ENCODE measurements at places on chromosomes 12 and 14.

DNA sequence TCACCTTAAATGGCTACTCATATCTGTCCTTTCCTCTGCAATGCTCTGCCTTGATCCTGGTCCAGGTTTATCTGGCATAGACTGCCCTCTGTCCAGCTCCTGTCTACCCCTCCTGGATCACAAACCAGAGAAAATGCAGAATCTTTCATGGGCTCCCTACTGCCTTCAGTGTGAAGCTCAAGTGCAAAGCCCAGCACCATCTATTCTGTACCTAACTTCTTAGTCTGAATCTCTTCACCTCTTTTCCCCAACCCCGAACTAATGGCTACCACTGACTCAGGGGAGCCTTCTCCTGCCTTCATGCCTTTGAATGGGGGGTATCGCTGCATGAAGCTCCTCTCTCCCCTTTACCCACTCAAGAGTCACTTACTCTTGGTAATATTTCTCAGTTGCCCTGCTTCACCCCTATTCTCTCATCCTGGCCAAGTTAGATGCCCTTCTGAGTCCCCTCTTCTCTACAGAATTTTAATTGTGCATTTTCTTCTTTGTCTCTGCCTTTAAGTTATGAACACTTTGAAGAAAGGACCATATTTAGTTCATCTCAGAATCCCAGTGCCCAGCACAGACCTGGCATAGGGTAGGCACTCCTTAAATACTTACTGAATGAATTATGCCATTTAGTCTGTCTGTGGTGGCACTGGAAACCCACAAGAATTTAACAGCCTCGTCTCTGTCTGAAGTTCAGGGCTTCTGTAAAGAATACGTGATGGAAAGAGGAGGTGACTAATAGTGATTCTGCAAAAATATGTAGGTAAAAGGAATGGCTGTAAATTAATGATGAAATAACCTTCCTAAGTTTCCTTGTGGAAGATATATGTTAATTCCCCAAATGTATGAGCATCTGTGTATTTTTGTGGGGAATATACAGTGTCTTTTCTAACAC is 191.3 kb upstream of the AMIGO2 start:
- DNase-seq, result no peak

- no peak for DNase-seq
Measured at GRCh38 chr12:98388126-98388525, 127.3 kb upstream of the TMPO start.

GRCh38 chr12:41856228-41856627 is 288.4 kb downstream of the GXYLT1 start:
- DNase-seq, result no peak

DNA sequence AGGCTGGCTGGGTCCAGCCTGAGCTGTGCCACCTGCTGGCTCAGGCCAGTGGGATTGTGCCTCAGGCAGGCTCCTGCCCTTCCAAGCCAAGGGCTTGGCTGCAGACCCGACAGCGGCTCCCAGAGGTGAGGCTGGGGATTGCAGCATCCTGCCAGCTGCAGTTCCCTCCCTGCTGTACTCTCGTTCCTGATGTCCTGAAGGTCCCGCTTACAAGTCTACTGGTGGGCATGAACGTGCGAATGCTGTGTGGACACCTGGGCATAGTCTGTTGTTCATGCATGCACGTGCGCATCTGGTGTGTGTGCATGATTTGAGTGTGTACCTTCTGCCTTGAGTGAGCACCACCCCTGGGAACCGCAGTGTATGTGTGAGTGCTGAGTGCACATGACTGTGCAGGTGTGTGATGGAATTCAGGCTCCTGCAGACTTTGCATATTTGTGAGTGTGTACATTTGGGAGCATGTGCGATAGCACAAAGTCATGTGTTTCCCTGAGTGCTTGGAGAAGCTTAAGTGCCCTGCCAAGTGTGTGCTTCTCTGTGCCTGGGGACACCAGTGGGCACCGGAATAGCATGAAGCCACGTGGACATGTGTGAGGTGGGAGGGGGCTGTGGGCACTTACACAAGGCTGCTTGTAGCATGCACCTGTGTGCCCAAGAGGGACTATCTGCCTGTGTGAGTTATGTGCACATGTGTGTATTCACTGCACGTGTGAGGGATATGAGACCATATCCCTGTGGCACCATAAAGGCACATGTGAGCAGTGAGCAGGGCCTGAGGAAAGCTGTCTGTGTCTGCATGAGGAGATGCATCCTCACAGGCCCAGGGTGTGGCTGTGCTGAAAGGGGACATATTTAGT is 19.3 kb upstream of the KRT7 start:
- DNase-seq, result peak; percentile 22

DNA sequence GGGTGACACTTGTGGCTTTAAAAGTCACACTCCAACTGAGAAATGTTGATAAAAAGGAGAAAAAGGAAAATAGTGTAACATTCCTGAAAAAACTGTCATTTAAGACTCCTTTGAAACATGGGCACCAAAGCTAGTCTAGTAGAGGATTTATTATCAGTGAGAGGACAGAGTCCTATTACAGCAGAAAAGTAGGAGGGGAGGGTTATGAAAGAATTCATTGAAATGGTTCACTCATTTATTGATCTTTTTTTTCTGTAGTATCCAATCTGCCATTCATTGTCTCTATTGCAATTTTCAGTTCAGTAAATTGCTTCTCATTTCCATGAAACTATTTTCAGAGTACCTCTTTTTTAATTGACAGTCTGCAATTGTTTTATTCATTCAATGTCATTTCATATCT is 25.4 kb downstream of the PPM1A start:
- no peak for DNase-seq

DNA sequence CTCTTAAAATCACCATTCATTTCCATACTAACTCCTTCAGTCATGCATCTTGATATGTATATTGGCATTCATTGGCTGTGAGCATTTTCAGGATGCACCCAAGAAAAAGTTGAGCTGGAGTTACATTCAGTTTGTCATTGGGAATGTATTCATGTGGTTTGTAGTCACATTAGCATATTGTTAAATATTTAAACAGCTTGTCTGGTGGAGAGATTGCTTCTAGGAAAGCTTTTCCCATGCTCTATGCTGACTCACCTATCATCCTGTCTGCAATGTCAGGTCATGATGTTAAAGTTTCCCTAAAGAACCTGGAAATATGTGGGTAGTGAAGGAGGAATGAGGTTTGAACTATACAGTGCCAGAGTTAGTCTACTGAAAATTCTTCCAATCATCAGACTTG is 583.6 kb downstream of the GALC start:
- no peak for DNase-seq

DNA sequence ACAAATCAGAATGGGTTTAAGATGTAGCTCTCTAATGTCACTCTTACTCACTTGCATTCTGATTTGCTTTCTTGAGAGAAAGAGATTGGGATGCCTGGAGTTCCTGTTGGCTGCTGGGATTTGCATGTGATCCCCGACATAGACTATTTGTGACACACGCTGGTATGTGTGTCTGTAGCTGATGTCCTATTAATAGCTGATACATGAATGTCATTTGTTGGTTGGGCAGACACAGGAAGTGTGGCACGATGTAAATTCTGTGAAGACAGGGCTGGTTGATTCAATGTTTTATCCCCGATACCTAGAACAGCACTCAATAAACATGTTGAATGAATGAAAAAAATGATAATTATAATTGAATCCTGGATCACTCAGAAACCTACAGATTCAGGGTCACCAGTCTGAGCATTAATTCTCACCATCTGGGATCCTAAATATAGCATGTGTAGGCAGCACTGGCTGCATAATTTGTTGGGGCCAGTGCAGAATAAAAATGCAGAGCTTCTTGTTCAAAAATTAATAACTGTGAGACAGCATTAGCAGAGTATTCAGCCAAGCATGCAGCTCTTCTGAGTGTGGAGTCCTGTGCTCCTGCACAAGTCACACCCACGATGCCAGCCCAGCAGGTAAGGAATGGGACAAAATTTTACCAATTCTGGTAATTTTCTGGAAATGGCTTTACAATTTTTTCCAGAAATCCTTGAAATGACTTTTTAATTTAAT is 35.5 kb upstream of the SOCS2 start:
- no peak for DNase-seq

DNA sequence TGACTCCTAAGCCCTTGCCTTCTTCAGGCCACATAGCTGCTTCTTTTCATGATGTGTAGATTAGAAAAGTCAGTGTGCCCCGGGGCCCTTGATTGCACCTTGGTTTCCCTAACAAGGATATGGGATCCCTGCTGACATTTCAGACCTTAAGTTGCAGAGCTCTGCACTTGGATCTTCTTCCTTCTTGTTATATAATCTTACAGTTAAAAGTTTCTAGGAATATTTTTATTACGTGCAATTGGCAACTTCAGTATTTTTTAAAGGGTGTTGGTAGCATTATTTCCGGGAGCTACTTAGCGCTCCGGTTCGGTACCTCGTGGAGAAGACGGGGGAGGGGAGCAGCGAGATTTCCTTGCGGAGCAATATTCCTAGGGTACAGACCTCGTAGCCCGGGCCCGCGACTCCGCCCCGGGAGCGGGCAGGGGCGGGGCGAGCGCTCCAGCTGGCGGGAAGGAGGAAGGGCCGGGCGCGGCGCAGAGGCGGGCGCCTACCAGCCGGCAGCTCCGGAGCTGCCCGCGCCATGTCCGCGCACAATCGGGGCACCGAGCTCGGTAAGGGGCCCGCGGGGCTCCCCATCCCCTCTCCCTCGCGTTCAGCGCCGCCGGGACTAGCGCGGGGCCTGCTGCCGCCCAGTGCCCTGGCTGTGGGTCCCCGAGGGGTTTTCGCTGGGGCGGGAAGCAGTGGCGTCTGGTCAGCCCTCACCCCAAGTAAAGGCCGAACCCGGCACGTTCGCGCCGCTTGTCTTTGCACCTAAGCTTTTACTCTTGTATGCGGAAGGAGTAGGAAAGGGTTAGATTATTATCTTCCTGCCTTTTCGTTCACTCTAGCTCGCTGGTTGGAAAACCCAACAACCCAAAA is at the start of gene DERA:
TSS of gene DERA (plus strand) at position 469 of the 858 bp plus-strand sequence. CDS start at position 521, 52 bp downstream.
- peak; percentile 42 for DNase-seq

DNA sequence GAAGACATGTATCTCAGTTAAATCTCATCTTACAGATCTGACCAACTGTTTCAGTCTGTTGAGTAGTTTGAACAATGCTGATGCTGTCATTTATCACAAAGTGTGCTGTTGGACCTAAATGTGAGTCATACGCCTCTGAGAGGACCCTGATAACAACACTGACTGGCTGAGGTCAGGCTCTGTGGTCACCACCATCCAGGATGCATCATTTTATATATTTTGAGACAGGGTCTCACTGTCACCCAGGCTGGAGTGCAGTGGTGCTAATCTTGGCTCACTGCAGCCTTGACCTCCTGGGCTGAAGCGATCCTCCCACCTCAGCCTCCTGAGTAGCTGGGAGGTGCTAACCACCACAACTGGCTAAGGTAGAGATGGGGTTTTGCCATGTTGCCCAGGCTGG is 181.0 kb upstream of the RGS6 start:
- no peak for DNase-seq

DNA sequence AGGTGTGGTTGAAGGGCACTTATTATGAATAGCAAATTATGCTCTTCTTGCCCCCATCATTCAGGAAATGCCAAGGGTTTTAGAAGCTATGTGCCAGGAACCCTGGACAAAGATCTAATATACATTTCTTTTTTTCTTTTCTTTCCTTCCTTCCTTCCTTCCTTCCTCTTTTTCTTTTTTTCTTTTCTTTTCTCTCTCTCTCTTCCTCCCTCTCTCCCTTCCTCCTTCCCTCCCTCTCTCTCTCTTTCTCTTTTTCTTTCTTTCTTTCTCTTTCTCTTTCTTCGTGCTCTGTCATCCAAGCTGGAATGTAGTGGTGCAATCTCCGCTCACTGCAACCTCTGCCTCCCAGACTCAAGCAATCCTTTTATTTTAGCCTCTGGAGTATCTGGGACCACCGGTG is 66.1 kb upstream of the CSRP2 start:
- DNase-seq, result no peak

GRCh38 chr12:11724888-11725311 is 75.4 kb downstream of the ETV6 start:
- no peak for DNase-seq

- no peak for DNase-seq
Measured at GRCh38 chr12:50638482-50638880, 125.4 kb upstream of the ATF1 start.

- DNase-seq, result no peak
Measured at GRCh38 chr14:23483236-23483854, 13.8 kb downstream of the NGDN start.

DNA sequence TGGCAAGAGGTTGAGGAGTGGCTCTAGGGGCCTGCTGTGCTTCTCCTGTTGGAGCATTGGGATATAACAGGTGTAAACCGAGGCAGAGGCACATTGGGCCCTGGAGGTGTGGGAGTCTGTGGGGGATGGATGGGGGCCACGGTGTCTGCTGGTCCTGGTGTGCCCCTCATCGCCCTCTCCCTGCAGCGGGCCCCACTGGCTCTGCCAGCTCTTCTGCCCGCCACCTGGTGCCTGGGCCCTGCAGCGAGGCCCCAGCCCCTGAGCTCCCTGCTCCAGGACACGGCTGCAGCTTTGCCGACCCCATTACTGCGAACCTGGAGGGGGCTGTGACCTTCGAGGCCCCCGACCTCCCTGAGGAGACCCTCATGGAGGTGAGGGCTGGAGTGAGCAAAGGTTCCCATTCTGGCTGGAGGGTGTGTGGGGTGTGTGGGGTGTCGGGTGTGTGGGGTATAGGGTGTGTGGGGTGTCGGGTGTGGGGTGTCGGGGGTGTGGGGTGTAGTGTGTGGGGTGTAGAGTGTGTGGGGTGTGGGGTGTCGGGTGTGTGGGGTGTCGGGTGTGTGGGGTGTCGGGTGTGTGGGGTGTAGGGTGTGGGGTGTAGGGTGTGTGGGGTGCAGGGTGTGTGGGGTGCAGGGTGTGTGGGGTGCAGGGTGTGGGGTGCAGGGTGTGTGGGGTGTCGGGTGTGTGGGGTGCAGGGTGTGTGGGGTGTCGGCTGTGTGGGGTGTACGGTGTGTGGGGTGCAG is 10.6 kb upstream of the PUS1 start:
- DNase-seq, result no peak

GRCh38 chr12:40144023-40144422 is 38.1 kb upstream of the SLC2A13 start:
- no peak for DNase-seq

GRCh38 chr12:80400571-80400991 is 43.5 kb upstream of the PTPRQ start:
- no peak for DNase-seq

All from stimulated activated CD8-positive, alpha-beta memory T cell treated with anti-CD3 and anti-CD28 coated beads, Interleukin-7, amount 100 ng/mL, for 24 hours (primary cell).